NCI-H2029 (cell line): ENCODE measurements at places on chromosomes 4 and X.

DNA sequence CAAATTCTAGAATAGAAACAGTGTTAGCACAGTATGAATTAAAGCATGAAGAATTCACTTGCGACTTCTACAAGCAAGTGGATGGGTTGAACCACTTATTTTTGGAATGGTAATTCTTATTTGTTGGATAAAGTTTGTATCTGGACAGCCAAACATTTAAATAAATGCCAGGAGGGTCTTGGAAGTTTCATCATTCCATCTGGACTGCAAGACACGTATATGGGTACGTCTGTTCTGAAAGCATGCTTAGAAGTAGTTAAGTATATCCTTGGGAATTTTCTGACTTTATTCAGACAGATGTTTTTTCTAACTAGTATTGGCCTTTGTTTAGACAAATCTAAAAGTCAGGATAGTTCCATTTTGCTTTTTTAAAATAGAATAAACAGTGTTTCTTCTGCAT is 77.5 kb upstream of the CASK start:
- no peak for DNase-seq

GRCh38 chr4:173231916-173232315 is 63.3 kb downstream of the GALNT7 start:
- no peak for DNase-seq

DNA sequence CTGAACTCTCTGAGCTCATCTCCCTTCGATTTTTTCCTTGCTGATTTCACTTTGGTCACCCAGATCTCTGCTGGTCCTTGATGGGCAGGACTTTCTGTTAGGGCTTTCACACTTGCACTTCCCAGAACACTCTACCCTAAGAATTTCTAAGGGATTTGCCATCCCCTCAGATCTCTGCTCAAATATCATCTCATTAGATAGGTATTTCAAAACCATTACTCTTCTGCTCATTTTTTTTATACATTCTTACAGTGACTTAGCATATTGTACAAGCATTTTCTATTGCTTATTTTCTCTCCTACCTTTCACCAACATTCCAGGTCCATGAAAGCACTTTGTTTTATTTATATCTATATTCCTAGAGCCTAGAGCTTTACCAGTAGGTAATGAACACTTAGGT is 913.3 kb downstream of the PDHA2 start:
- DNase-seq = no peak

GRCh38 chrX:73851014-73852009 is 288.3 kb downstream of the CHIC1 start:
- DNase-seq = no peak

DNA sequence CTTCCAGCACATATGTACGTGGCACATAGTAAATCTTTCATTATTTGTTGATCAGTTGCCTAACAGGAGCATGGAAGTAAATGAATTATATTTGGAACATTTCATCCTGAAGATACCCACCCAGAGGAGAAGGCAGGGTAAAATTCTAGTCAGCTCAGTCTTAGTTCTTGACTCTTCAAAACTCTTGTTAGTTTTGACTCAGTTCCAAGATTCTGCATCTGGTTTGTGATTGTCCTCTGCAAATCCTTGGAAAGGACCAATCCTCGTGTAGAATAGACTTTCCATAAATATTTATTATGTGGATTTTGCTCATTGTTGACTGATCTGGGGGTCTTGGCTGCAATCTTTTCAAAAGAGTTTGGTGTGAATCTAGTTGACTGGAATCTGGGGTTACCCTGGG is 257.5 kb upstream of the FAT1 start:
- DNase-seq = no peak

DNA sequence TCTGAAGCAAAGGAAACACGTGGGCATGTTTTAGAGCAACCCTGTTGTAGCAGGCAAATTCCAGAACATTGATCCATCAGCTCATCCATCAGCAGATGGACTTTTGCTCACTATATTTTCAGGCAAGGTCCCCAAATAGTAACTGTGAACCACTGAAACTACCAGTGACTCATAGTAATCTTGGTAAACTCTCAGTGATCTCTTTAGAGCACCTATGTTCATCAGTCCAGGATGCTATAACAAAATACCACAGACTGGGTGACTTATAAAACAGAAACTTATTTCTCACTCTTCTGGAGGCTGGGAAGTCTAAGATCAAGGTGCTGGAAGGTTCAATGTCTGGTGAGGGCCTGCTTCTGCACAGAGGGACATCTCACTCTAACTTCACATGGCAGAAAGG is 28.9 kb upstream of the BTC start:
- DNase-seq = no peak
